ENCODE measurements at places on chromosomes 2 and 18.
A peak's percentile ranks its signal among the peaks of the same experiment; 100 is the strongest.

DNA sequence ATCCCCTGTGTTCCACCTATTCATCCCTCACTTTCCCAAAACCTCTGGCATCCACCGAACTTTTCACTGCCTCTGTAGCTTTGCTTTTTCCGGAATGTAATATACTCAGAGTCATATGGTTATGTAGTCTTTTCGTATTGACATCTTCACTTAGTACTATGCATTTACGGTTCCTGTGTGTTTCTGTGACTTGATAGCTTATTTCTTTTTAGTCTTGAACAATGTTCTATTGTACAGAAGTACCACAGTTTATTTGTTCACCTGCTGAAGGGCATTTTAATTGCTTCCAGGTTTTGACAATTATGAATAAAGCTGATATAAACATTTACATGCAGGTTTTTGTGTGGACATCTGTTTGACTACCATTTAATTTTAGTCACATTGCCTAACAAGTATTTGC is 154.7 kb upstream of the DOK6 start:
- DNase-seq: no peak

GRCh38 chr2:59301466-59302402 is 1060.6 kb upstream of the FANCL start:
- peak; percentile 15 for DNase-seq

GRCh38 chr2:66699793-66700676 is 265.1 kb downstream of the MEIS1 start:
- DNase-seq: no peak

DNA sequence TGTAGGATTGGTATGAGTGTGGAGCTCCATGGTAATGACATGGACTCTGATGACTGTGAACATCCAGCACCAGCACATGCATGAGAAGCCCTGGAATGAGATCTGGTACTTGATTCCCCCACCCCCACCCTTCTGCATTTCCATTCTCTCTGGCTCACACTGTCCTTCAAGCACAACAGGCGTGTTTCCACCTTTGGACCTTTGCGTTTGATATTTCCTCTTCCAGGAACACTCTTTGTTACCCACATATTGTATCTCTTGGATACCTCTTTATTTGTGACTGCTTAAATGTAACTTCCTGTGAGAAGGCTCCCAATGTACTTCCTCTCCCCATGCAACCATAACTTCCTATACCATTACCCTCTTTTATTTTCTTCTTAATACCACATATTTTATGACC is 263.8 kb downstream of the HNMT start:
- no peak for DNase-seq

- no peak for DNase-seq
These were observed 116.1 kb upstream of the STK17B start for GRCh38 chr2:196287523-196287922.

- no peak for DNase-seq
These were observed 152.6 kb upstream of the FSHR start for GRCh38 chr2:49306925-49307324.

DNA sequence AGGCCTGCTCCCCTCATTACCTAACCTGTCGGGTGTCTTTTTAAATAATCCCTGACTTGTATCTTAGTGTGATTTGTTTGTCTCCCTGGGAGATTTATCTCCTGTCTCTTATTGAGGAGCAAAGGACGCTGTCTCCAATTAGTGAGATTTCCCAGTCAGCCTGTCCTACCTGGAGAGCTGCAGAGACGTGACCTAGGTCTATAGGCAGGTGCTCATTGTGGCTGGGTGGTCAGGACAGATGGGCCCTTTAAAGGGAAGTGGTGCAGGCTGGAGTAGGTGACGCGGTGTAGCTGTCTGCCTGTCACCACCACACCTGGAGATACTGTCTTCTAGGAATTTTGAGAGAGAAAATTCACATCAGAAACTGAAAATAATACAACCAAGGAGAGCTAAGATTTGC is 28.0 kb downstream of the PLB1 start:
- DNase-seq: no peak

DNA sequence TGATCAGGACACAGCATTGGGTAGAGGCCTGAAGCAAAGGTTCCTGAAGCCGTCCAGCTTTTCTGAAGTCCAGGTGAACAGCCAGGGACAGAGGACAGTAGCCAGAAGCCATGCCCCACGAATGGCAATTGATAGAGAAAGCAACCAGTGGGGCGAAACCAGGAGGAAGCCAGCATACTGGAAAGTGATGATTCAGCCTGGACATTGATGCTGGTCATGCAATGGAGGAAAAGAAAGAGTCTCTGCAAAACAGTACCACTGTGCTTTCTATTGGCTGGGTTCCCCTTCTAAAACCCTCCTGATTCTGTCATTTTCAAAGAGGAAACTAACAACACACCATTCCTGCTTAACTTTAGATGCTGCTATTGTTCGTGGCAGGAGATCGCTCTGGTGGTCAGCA is 221.4 kb upstream of the EPAS1 start:
- DNase-seq: no peak

DNA sequence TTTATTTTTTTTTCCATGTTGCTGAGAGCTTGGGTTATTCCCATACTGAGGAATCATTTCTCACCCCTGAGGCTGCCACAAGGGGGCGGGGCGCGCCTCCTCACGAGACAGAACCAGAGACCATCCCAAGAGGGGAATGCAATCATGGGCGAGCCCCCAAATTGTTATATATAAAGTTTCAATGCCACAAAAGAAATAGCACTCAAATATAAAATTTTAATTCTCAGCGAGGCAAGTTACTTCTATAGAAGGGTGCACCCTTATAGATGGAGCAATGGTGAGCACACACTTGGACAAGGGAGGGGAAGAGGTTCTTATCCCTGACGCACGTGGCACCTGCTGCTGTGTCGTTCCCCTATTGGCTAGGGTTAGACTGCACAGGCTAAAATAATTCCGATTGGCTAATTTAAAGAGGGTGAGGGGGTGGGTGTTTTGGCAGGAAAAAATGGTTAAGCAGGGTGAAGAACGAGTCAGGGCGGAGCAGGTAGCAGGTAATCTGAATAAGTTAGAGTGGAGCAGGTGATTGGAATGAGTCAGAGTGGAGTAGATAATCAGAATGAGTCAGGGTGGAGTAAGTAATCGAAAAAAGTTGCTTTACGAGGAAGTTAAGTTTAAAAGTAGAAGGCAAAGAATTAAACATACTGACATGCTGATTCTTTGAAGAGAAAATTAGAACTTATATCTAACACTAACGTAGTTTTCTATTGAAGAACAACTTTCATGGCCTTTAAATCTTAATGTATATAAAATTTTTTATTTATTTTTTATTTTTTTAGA is 177.5 kb downstream of the MTCL1 start:
- peak; percentile 36 for DNase-seq

DNA sequence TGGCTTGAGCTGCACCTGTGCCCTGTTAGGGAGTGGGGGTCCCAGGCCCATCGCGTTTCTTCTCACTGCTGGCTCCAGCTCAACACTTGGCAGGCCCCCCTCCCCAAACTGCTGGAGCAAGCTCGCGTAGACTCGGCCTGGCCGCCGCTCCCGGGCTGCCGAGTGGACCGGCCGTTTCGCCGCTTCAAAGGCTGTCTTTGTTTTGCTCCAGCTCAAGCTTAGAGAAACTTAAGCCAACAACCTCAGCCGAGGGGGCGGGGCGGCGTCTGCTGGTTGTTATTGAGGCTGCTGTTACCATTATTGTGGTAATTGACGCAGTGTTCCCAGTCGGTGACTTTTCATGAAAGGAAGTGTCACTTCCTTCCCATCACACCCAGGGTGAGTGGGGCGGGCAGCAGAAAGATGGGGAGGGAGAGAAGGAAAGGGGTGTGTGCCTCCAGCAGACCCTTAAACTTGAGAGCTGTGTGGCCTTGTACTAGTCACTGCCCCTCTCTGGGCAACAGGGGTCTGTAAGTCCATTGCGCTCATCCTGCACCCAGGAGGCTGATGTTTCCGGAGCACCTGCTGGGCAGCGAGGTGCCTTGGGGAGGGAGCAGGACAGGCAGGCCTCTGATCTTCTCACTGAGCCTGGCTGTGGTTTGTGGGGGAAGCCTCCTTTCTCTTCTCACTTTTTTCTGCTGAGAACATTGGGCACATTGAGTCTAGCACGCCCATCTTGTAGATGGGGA is 2.1 kb downstream of the ARID5A start:
- peak; percentile 98 for DNase-seq

DNA sequence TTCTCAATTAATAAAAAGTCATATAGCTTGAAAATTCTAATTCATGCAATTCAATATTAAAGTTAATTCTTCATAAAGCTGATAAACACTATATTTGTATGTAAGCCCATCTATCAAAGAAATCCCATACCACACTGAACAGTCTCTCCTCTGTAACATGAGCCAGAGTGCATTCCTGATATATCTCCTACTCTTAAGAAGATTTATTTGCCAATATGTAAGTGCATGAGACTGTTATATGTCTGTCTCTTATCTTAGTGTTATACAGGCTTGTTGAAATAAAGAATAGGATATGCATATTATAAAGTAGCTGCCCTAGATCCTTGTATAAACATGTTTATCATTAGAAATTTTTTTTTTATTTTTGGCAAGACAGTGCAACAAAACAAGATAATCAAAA is 40.4 kb upstream of the TTC32 start:
- no peak for DNase-seq

- no peak for DNase-seq
These were observed 24.9 kb downstream of the FHOD3 start for GRCh38 chr18:36322408-36322728.

DNA sequence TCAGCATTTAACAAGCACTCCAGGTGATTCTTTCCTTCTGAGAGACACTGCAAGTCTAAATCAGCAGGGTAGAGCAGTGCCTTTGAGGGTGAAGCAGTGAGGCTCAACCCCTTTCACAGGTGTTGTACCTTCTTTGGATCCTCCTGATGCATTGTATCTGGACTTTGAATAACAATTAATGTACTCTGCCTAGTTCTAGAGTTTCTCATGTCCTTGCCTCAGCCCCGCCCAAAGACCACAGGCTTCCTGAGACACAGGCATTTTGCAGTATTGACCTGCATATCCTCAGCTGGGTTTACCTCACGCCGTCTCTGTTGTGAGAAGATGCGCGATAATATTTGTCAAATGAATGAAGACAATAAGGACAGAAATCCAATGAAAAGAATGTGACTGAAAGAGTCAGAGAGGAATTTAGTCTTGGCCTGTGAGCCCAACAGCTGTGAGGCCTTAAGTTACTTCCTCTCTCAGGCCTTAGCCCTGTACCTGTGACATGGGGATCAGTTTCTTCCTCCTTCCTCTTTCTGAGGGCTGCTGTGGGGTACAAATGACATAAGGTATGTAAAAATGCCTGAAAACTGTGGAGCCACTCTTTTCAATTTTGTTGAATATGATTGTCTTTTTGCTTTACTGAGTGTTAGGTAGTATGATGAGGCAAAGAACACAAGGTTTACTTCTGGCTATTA is 43.7 kb downstream of the WIPF1 start:
- peak; percentile 30 for DNase-seq

DNA sequence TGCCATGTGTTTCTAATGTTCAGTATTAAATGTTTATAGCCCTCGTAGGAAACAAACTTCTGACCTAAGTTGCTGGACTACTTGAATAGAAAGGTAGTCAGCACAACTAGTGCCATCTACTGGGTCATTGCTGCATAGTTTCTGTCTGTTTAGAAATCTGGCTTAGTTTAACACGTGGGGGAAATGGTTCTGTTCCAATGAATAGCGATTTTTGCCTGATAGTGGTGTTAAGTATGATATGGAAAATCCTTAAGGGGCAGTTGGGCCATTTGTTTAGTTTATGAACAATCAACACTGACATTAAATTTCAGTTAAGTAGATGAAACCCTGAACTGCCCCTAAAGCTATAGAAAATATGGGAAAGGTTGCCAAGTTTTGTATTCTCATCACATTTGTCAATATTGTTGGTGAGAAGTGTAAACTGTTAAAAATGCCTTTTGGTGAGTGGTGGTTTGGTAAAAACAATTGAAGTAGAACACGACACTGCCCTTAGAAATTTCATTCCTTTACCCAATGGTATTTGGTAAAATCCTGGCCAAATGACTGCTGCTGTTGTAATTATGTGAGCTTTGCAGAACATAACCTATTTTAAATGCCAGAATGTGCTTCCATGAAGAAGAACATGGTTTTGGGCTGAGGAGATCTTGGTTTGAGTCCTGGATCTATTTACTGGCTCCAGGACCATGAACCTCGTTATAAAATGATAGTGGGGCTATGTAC is 13.2 kb downstream of the NABP1 start:
- peak; percentile 72 for DNase-seq

DNA sequence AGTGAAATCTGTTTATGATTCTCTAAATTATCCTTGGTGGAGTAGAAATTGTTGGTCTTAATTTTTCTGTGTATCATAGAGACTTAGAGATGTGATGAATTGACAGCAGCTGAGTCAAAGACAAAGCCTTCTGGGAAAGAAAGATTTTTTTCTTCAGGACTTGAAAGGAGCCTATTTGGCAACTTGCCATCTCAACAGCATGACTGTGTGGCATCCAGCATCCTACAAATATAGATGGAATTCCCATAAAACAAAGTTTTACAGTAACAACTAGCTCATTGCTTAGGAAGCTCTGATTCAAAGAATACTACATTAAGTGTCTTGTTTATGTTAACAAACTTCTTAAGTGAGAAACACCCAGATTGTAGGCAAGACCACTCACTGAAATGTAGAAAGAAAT is 79.2 kb upstream of the SETBP1 start:
- no peak for DNase-seq

GRCh38 chr2:27735263-27735904 is 36.1 kb upstream of the MRPL33 start:
- DNase-seq: peak; percentile 82

GRCh38 chr18:27558388-27559155 is 373.5 kb upstream of the CHST9 start:
- DNase-seq: no peak

- no peak for DNase-seq
These were observed 47.0 kb upstream of the PTH2R start for GRCh38 chr2:208359632-208359986.

- no peak for DNase-seq
These were observed 111.7 kb upstream of the DYNAP start for GRCh38 chr18:54479365-54479764.

DNA sequence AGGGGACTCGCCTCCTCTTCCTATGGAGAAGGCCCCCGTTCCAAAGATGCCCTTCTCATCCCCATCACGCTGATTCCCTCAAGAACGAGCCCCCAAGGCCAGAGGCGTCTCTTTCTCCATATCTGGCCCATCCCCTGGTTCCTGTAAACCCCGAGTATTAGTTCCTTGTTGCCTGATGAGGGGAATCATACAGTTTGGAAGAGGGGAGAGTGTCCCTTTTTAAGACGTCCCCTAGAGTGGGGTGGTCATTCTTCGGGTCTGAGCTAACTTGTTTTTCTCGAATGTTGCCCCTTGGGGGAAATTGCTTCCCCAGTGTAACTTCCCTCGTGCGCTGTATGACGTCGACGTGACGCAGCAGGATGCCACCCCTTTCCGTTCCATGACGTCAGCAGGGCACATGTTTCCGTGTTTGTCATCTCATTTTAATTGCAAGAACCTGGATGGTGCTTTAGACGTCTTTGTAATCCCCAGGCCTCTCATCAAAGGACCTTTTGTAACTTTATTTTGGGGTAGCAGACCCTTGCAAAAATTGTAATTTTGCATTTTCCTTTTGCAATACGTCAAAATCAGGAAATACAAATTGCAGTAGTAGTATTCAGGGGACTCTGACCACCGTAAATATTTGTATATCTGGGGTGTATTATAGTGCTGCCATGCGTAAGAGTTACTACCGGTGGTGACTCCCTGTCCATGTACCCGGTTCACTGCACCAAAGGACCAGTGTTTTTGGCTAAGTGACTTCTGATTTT is 569 bp downstream of the BABAM2 start:
- peak; percentile 95 for DNase-seq

Data from activated CD8-positive, alpha-beta T cell treated with anti-CD3 and anti-CD28 coated beads for 36 hours (primary cell).